WTC11 (cell line): ENCODE measurements at places on chromosomes 2 and 18. TPM values are rescaled to one million over a fixed set of nuclear protein-coding genes. Genes with fewer than 3 reads are reported as not detected.

Gene FZD7
- 136 to 153 TPM (median 137 TPM) in 3 replicates for total RNA-seq

DNA sequence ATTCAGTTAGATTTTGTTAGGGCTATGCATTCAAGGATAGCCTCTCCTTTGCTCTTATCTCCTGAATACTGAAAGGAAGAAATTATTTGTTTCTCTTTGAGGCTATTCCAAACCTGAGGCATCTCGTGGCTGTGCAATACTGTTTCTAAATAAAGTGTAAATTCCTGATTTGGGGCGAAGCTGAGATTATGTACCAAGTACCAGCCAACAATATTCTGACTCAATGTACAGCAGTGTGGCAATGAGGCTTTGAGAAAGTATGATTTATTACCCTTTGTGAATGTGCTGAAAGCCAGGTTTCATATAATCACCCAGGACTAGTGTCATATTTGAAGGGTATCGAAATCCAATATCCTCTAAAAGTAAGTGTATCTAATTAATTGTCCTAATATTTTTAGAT is 113.5 kb downstream of the MEIS1 start:
- DNase-seq = no peak

DNA sequence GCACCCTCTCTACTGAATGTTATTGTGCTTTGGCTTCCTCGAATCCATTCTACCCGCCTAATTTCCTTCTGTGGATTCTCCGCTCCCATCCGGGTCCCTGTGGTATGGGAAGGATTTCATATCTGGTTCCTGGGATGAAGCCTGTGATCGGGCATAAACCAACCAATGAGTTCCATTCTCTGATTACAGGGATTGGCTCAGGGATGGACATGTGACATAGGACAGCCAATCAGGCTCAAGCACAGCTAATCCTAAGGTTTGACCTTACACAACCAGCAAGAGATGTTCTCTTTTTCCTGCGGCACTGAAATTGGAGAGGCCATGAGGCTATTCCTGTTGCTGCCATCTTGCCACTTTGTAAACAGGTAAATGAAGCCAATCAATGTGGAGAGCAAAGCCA is 168.1 kb upstream of the SMAD2 start:
- no peak for DNase-seq

Gene MZT2B
- 183 to 225 TPM (median 220 TPM) in 3 replicates for total RNA-seq

GRCh38 chr18:78587626-78588600 is 391.7 kb upstream of the SALL3 start:
- DNase-seq = no peak

Gene RAPH1
- 18.0 to 24.6 TPM (median 18.2 TPM) in 3 replicates for total RNA-seq

- DNase-seq = no peak
These were observed 46.9 kb upstream of the ARHGAP28 start for GRCh38 chr18:6682437-6683111.

Gene CREG2
- total RNA-seq = 1.1 to 1.7 TPM (median 1.6 TPM) in 3 replicates

Gene LINC00305
- not detected in 3 replicates for total RNA-seq

DNA sequence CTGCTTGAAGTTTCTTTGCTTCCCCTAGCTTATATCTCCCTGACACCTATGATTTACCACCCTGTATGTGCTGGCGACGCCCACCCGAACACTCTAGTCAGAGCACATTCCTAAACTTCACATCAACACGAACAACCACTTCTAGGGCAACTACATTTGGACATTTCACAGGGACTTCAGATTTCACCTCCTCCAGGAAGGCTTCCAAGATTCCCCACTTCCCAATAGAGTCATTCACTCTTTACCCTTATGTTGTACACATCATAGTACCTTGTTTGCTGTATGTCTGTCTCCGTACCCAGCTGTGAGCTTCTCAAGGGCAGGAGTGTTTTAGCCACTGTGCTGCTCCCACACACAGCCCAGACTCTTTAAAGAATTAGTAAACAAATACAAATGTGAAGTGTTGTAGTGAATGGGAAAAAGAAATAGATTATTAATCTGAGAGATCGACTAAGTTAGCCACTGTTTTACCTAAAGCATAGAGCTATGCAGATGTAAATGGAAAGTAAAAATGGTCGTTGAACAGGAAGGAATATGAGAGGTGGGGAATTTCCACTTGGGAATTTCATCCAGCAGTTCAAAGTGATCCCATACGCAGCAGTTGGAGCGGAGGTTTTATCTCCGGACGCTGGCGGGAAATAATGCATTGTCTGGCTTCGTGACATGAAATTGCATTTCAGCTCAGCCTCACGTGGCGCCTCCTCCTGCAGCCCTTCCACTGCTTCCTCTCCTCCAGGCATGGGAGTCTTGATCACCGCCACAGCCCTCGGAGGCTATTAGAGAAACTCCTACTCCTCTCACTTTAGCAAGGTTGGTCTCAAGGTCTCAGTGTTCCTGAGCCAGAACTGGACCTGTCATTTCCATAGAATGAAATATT is 233.4 kb upstream of the COPS8 start:
- no peak for DNase-seq

DNA sequence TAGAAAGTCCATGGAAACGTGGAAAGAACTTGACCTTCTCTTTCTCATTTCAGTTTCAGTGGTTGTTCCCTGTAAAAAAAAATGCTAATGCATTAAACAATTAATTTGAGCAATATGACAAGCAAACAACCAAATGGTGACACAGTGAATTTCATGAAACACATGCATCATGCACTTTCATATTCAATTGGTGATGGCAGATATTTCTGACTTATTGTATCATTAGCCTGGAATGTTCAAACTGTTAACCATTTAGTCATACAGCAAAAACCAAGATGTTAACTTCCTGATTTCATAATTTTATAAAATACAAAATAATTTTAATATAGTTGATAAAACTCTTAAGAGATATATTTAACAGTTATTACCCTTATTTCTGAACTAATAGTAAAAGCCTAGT is 85.5 kb downstream of the SCN1A start:
- no peak for DNase-seq

Gene RIT2
- 0.64 to 1.5 TPM (median 1.4 TPM) in 3 replicates for total RNA-seq

DNA sequence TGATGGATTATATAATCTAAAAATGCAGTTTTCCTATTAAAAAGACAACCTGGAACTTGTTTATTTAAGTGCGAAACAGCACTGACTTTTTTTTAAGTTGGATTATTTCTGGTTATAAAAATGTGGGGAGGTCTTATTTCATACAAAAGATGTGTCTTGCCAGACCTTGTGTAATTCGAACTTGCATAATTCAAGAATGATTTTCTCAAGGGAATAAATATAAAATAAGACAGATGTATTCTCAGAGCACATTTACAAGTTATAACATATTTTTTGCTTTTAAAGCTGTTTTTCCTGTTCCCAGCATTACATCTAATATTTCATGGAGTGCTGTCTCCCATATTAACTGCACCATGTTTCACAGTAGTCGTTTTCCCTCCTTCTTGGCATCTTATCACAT is 263.1 kb downstream of the CDH20 start:
- no peak for DNase-seq

Gene BCS1L
- 31.4 to 35.4 TPM (median 32.7 TPM) in 3 replicates for total RNA-seq

GRCh38 chr2:143803936-143804335 is 674.7 kb downstream of the ARHGAP15 start:
- DNase-seq = no peak

Gene PPP1R1C
- total RNA-seq = 3.4 to 8.7 TPM (median 3.7 TPM) in 3 replicates

- DNase-seq = no peak
These were observed 259.1 kb downstream of the LNPK start for GRCh38 chr2:175743011-175743410.

Gene TEX44
- not detected in 3 replicates for total RNA-seq

DNA sequence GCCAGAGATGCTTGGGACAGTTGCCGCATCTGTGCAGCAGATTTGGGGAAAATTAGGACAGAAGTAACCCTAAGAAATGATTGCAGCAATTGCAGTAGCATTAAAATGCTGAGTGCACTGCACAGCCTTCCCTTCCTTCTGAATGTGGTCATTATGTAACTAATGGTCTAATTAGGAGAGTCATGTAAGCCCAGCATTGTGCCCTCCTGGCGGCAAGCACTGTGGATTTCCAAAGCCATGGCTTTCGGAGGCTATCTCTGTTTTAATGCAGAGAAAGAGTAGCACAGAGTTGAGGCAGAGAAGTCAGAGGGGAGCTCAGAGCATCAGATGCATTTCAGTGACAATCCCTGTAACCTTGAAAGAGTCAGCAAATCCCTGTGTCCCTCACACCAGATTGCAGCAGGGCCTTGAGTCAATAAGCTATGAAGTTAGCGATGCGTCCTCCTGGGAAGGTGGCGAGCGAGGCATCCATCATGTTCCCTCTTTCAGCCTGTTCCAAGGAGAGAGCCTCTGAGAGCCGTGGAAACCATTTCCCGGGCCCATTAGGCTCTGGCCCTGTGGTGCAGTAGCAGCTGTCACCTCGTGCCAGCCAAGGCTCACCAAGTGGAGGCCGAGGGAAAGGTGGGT is 307.2 kb downstream of the FBXO15 start:
- no peak for DNase-seq

Gene PTMA
- 2,164 to 2,284 TPM (median 2,200 TPM) in 3 replicates for total RNA-seq

- DNase-seq = no peak
These were observed 5.7 kb downstream of the MCM6 start for GRCh38 chr2:135870571-135870970.

DNA sequence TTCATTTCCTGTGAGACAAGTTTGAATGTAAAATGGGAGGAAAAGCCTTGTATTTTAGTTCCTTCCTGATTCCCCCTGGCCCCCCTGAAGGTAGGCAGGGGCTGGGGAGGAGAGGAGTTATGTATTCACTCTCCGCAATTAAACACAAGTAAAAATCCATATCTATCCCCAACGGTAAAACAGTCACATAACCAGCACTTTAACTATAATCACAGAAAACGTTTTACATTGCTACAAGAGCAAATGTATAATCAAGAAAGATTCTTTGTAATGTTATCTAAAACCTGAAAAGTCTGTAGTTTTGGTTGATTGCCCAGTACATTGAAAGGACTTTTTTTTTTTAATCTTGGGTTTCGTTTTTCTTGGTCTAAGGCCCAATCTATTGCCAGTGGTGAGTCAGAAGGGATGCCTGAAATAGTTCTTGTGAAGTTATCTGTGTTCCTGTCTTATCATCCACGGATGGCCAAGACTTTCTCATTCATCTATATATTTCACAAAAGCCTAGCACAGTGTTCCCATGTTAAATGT is 34.5 kb upstream of the CCNYL1 start:
- no peak for DNase-seq

DNA sequence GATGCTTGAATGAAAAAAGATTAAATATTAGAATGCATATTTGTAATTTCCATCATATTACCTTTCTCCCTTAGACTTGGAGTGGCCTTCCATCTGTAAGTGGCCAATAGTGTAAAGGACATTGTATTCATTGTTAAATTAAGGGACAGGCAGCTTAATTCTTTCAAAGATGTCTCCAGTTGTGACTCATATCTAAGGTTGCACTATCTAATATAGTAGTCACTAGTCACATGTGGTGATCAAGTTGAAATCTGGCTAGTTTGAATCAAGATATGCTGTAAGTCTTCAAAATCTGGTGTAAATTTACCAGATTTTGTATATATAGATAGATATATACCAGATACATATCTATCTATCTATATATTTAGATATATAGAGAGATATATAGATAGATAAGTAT is 52.4 kb upstream of the AGPS start:
- no peak for DNase-seq

DNA sequence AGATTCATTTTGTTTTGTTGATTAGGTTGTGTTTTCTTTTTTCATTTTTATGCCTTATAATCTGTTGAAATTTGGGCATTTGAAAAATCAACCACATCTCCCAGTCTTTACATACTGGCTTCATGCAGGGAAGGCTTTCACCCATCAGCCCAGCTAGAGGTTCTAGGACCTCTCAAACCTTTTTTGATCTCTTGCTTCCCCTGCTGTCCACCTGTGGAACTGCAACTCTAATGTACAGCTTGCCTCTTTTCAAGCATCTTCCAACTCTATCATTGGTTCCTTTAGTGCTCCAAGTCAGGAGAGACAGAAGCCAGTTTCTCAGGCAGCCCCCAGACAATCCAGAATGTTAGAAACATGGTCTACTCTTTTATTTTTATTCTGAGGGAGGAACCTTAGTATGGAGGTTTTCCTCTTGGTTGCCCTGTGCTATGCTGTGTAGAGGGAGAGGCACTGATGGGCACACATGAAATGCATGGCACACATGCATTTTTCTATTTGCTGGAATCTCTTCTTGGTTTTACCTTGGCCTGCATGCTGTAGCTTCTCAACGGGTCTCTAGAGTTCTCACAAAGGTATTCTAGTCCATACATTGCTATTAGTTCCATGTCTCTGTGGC is 107.2 kb upstream of the L3MBTL4 start:
- peak; percentile 83 for DNase-seq

Gene ROCK2
- total RNA-seq = 21.3 to 25.9 TPM (median 22.4 TPM) in 3 replicates

DNA sequence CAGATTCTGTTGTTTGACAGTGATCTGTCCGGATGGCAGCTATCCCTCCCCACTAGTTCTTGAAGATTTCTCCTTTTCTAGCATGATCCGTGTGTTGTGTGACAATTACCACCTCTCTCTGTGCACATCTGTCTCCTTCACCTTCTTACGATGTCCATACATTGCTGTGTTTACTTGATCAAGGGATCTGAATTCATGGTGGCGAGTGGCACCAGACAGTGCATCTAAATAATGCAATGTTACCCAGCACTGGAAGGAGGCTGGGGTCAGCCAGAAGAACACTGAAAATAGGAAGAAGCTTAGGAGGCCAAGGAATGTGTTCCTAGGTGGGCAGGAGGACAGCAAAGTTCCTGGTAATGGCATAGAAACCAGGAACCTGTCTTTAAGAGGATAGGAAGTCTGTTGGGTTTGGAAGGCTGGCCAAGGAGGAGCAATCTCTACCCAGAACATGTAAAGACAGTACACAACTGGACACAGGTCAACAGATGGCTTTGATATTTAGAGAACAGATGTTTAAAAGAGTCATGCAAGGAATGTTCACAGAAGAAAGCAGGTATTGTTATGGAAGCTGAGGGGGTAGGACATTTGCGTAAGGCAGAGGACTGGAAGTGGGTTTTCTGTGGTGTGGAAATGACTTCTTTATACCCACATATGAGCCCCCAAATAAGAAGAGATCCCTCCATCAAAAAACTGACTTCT is 126.4 kb downstream of the HRH4 start:
- no peak for DNase-seq

DNA sequence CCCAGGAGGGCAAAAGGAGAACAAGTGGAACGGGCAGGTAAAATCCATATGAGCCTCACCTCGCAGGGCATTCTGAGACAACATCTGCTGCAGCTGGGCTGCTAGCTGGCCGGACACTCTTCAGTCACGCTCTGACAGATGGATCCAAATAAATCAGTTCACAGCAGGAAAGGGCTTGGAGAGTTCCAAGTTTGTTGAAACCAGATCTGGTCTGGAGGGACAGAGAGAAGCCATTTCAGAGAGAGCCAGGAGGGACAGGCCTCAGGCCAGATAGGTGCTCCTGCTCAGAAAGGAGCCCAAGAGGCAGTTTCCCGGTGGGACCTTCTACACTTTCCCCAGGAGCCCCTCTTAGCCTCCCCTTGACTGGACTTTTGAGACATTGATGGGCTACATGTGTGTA is 28.2 kb upstream of the TNP1 start:
- no peak for DNase-seq

Gene RASGRP3
- 0.11 to 0.23 TPM (median 0.14 TPM) in 3 replicates for total RNA-seq

GRCh38 chr2:180978903-180979748 is 1.3 kb upstream of the UBE2E3 start:
- no peak for DNase-seq

Gene STARD6
- 0.23 TPM in 1 of 3 replicates, not detected in the others for total RNA-seq

DNA sequence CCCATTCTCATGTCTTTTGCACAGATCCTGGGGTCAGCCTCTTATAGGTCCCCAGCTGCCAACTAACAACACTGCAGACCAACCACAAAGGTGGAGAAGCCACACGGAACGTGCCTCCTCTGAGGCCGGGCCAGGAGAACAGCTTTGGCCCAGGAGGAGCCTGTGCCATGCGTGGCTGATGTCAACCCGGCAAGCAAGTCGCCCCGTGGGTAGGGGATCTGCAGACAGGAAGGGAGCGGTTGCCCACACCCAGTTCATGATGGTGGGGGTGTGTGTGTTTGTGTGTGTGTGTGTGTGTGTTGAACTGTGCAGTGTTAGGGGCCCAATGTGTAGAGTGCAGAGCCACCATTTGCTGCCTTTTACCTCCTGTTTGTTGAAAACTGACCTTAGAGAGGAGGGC is 2.4 kb upstream of the CLEC4F start:
- no peak for DNase-seq
